ENCODE measurements at places on chromosomes 3 and 15.

DNA sequence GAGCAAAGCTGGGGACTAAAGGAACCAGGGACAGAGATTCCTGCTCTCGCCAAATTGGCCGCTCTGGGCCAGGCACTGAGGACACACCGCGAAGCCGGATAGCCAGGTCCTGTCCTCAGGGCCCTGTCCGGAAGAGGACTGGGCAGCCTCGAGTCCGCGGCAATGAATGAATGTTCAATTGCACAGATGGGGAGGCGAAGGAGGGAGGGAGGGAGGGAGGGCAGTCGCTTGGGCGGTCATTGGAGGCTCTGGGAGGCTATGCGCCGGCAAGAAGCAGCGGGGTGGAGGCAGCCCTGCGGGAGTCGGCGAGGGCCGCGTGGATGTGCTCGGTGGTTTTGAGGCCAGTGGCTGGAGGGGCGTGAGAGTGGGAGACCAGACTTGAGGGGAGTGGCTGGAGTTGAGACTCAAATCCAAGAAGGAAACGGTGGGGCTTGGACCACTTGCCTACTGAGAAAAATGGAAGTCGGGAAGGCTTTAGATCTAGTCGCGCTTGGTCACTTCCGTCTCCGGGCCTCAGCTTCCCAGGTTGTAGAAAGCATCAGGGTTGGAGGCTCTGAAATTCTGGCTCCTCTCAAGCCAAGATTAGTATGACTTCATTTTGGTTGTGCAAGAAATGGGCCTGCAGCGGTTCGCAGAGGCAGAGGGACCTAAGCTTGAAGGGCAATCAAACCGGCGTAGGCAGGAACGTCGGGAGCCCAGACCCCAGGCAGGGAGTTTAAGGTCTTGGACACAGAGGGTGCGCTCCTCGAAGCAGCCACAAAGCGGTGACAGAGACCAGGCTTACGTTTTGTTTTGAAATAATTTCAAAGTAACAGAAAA, 21.1 kb upstream of the PLXND1 start:
- DNase-seq = peak; percentile 55

DNA sequence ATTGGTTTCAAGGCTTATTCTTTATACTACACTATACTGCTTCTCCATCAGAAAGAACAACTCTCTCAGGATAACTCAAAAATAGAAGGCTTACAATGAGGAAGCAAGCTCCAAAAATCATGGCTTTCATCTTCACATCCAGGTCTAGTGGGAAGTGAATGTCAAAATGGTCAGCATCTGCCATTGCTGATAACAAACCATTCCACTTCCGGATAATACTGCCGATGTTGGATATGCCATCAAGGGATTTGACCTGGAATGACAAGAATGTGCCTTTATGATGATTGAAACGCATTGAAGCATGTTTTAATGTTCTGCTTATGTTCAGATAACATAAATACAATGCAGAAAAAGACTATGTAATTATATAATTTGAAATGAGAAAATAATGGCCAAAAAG, 34.0 kb upstream of the PLOD2 start:
- no peak for DNase-seq

DNA sequence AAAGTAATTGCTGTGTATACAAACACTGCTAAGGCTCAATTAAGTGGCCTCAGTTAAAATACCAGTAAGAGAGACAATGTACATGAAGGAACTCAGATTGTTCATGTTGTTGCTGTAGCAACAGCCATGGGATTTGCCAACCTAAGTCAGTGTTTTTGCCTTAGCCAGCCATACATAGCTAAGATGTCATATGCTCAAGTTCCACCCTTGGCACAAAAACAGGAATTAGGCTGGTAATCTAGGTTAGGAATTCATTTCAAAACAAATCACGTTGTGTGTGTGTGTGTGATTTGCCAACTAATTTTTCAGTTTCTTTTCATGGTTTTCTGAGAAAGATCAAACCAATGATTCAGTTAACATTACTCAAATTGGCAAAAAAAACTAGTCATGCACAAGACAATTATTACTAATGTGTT, 143.7 kb upstream of the KCNMB2 start:
- DNase-seq = no peak

- DNase-seq = no peak
Measured at GRCh38 chr15:40439960-40440742, 602 bp upstream of the BAHD1 start.

DNA sequence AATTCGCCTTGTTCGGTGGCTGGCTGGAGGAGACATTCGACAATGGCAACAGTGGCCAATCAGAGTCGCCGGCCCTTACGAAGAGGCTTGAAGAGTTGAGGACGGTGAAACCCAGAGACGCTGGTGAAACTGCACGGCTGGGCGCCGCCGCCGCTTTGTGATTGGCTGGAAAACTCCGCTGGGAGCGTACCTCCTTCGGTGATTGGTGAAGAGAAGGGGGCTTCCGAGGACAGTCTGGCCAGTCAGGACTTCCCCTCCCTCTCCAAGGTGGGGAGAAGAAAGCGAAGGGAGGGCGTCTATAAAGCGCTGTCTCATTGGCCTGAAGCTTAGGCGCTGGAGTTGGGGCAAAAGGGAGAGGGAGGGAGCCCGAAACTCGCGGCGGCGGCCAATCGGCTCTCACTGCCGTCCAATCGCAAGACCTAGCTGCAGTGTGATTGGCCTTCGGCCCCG, 554 bp upstream of the GSK3B start:
- peak; percentile 90 for DNase-seq

Measured in Panc1 (cell line).